ENCODE measurements at places on chromosomes 12 and 14.
A peak's percentile ranks its signal among the peaks of the same experiment; 100 is the strongest.

DNA sequence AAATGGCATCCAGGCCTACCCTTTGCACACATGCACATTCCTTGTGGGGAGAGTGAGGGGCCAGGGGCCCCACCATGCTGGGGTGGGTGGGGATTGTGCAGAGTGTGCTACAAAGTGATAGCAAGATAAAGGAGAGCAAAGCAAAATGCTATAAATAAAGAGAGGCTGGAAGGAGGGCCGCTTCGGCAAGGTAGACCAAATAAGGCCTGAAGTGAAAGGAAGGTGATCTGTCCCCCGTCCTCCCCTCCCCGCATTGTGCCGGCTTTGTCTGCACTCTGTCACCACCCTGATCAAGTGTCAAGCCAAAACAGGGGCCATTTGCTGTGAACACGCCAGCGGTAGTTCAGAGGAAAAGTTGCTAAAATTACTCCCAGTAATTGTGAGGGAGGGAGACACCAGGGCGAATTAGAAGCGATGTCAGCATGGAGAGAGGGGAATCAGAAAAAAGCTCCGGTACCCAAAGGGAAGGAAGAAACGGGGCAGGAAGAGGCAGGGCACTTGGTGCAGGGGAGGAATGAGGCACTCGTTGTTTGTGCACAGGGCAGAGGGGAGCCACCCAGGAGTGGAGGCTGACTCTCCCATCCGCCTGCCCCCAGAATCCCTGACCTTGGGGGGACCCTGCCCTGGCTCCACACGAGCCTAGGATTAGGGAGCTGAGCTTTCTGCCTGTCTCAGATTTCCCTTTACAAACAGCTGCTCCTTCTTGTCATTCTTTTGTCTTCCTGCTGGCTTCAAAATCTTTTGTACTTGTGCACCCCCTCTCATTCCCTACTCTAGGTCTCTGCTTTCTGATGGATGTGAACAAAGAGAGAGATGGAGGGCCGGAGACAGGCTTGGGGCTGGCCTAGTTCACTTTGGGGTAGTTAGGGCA lies 2.9 kb upstream of the MYH7 start:
- DNase-seq: no peak

GRCh38 chr14:52349731-52350130 lies 35.6 kb downstream of the PTGER2 start:
- DNase-seq: no peak

GRCh38 chr12:94783862-94784261 lies 133.5 kb upstream of the TMCC3 start:
- DNase-seq: no peak

DNA sequence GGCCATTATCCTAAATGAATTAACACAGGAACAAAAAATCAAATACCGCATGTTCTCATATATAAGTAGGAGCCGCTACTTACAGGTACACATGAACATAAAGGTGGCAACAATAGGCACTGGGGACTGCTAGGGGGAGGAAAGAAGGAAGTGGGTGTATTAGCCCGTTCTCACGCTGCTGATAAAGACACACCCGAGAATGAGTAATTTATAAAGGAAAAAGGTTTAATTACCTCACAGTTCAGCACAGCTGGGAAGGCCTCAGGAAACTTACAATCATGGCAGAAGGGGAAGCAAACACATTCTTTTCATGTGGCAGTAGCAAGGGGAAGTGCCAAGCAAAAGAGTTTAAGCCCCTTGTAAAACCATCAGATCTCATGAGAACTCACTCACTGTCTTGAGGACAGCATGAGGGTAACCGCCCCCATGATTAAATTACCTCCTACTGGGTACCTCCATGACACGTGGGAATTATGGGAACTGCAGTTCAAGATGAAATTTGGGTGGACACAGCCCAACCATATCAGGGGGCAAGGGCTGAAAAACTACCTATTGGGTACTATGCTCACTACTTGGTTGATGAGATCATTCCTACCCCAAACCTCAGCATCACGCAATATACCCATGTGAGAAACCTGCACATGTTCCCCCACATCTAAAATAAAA lies 16.4 kb upstream of the MIA2 start:
- DNase-seq: peak; percentile 1

GRCh38 chr12:110794623-110795280 lies 52.0 kb upstream of the CCDC63 start:
- DNase-seq: no peak

- no peak for DNase-seq
Observed at GRCh38 chr14:24979725-24980239, 70.2 kb downstream of the STXBP6 start.

GRCh38 chr12:3129301-3130056 lies 52.3 kb downstream of the TSPAN9 start:
- no peak for DNase-seq

DNA sequence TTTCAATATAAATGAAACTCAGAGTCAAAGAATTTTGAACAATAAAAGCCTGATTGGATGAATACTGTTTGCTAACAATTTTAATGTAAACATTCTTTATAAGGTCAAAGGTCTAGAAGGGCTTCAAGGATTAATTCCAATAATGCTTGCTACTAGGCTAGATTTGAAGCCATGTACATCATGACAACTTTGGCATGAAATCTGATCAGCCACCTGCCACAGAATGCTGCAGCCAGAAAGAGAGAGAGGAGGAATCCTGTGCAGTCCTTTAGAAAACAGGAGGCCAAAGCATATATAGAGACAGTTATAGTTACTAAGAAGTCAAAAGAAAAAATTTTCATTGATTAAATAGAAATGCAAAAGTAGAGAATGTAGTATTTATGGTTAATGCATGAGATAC lies 47.1 kb downstream of the ABCD2 start:
- DNase-seq: no peak

GRCh38 chr12:55336002-55336401 lies 5.5 kb downstream of the OR6C3 start:
- DNase-seq: no peak

GRCh38 chr14:104090071-104090748 lies 4.7 kb downstream of the ASPG start:
- DNase-seq: no peak

GRCh38 chr14:24741871-24742270 lies 107.9 kb upstream of the GZMB start:
- DNase-seq: no peak

DNA sequence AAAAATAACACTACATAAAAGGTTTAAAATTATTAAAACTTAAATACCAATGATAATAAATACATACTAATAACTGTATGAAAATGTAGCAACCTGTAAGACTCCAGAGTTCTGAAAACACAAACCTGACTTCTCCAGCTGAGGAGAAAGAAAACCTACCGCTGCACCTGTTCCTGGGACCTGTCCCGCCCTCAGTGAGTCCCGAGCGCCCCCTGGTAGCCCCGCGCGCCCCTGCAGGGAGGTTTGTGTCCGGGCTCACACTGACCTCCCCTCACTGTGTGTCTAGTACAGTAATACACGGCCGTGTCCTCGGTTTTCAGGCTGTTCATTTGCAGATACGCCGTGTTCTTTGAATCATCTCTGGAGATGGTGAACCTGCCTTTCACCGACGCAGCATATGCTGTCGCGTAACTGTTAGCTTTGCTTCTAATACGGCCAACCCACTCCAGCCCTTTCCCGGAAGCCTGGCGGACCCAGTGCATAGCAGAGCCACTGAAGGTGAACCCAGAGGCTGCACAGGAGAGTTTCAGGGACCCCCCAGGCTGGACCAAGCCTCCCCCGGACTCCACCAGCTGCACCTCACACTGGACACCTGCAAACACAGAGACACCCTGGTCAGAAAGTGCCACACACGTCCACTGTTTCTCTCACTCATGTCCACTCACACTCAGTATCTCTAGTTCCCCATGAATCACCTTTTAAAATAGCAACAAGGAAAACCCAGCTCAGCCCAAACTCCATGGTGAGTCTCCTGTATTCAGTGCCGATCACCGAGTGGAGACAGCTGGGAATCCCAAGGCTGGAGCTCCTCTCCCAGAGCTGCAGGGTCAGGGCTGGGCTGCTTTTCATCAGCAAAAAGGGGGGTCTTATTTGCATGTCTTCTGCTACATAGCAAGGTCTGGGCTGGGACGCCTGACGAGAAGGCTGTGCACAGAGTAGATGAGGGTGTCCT lies 1276.3 kb downstream of the TMEM121 start:
- DNase-seq: peak; percentile 29

- DNase-seq: no peak
Observed at GRCh38 chr14:63875311-63875710, 22.5 kb downstream of the SYNE2 start.

GRCh38 chr12:70080566-70080965 lies 162.7 kb upstream of the CNOT2 start:
- DNase-seq: no peak

DNA sequence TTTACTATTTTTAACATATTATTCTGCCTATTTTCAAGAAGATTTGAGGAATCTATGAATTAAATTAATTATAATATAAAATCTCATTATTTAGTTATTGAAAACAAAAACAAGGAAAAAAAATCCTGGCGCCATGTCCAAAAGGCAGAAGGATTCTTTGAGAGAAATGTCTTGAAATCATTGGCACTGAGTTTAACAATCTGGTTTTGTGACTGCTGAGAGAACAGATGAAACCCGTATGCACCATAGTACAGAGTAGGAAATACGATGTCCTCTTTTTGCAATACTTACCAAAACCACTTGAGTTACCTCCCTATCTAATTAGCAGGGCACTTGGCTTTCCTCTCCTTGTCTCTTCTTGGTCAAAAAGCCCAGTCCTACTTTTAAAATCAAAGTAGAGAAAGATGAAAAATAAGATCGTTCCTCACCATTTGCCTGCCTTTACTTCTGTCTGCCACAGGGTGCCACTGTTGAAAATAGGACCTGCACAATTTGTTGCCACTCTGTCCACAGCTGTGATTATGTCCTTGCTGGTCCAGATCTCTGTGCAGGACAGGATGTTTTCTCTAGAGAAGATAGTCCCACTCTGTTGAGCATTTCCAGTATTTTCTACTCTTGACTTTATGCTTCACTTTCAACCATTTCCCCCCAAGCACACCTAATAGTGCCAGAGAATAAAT lies 179.7 kb downstream of the PDZRN4 start:
- no peak for DNase-seq

DNA sequence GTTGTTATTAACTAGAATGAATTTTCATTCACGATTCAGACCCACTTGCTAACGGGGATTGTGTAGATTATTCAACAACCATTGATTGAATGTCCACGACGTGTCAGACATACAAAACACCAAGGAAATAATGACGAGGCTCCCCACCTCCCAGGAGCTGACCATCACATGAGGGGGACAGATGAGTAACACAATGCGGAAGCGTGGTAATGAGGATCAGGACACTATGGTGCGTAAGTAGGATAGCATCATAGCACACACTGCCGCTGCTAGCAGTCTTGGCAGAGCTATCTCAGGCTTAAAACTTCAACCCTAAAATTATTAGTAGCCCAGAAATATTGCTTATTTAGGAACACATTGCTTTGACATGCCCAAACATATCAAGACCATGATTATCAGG lies 265.8 kb downstream of the EGLN3 start:
- DNase-seq: no peak

DNA sequence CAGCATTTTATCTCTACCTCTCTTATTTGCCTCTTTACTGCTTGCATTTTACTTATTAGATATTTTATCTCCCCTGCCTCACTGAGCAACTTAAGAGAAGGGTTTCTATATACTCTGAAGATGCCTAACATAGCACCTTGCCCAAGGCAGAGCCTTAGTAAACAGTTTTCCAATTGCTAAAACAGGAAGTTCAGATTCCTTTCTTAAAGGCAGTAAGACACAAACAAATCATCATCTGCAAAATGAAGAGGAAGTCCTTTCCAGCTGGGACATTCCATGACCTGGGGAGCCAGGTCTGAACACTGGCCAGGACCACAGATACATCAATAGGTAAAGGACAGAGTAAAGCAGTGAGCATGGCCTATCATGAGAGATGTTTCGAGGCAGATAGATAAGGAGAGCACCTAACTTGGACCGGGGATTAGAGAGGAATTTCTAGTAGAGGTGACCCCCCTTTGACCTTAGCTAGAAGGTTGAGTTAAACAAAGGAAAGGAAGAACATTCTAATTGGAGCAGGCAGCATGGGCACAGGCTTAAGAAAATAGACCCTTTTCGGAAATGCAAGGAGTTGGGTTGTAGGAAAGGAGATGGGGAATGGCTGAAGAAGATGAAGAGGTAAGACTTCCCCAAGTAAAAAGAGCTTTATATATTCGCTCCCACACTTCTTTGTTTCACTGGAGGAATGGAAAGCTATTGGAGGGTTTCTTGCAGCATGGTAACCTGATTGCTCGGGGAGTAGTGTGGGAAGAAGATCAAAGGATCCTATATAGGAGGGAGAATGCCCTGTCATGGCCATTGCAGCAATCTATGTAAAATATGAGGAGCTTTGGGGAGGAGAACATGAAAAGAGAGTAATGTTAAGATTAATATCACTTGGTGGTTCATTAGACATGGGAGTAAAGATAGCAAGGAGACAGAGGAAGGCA lies 94.8 kb downstream of the PHLDA1 start:
- DNase-seq: no peak

DNA sequence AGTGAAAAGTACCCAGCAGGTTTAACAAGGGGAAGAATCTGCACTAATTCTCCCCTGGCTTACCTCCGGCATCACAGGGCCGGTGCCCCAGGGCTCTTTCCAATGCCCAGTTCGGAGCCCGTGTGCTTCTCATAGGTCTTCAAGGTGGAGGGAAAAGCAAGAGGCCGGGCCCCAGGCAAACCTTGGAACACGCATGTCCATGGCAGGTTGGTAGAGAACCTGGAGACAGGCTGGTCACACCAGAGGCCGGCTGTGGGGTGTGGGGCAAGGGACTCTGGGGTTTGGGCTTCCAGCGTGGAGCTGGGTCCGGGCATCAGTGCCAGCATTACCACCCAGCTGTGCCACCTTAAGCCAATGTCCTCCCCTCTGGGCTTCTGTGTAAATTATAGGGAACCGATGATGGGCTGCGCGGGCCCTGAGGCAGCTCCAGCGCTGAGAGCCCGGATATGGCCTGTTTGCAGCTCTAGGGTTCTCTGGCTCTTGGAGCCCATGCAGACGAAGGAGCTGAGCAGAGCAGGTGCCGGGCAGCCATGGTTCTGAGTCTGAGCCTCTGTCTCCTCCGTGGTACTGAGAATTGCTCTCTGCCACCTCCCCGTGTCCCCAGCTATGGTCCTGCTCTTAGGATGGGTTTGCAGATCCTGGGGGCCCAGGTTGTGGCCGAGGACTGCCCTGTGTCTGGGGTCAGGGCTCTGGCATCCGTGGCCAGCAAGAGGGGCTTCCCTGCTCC lies 197.0 kb upstream of the C14orf180 start:
- DNase-seq: no peak

GRCh38 chr12:110857528-110857927 lies 10.7 kb downstream of the CCDC63 start:
- DNase-seq: no peak

- DNase-seq: no peak
Observed at GRCh38 chr14:102592763-102593060, 263 bp downstream of the RCOR1 start.

DNA sequence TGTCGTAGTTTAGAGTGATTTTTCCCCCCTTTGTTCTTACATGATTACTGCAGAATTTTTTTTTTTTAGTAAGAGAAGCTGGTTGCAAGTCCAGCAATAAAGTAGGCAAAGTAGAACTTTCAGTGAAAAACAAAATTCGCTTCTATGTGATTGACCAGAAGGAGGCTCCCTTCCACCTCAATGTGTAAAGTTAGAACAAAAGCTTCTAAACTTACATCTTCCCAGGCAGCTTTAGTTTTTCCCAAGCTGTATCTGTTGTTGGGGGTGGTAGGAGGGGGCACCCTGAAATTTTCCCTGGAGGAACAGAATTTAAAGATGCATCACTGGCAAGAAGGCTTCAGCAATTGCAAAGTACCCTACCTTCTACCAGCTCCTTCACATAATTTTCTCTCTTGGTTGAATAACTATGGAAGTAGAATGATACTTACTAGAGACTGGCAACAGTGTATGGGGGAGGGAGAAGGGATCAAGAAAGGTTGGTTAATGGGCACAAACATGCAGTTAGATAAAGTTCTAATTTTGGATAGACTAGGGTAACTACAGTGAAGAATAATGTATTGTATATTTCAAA lies 87.3 kb upstream of the E2F7 start:
- DNase-seq: no peak
